ENCODE measurements at places on chromosomes 5 and 9.

- DNase-seq = peak; percentile 42
Measured at GRCh38 chr5:114449860-114450421, 88.1 kb downstream of the KCNN2 start.

DNA sequence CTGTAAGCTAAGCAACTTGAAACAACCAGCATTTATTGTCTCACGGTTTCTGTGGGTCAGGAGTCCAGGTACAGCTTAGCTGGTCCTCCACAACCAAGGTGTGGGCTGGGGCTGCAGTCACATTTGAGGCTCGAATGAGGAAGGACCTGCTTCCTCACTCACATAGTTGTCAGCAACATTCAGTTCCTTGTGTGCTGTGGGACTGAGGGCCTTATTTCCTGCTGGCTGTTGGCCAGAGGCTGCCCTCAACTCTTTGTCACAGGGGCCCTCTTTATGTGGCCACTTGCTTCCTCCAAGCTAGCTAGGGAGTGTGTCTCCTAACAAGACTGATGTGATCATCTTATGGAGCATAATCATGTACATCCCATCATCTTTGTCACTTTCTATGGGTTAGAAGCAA lies 29.2 kb upstream of the SEMA4D start:
- no peak for DNase-seq

GRCh38 chr5:12615141-12615820 lies 711.0 kb upstream of the CTNND2 start:
- DNase-seq = no peak

GRCh38 chr5:84113246-84114105 lies 271.2 kb downstream of the EDIL3 start:
- DNase-seq = no peak

- DNase-seq = no peak
Measured at GRCh38 chr9:124760719-124761118, 10.4 kb downstream of the NR6A1 start.

GRCh38 chr5:102481054-102481715 lies 17.6 kb downstream of the SLCO6A1 start:
- peak; percentile 71 for DNase-seq

- DNase-seq = no peak
Measured at GRCh38 chr9:126388964-126389708, 62.5 kb downstream of the MVB12B start.

DNA sequence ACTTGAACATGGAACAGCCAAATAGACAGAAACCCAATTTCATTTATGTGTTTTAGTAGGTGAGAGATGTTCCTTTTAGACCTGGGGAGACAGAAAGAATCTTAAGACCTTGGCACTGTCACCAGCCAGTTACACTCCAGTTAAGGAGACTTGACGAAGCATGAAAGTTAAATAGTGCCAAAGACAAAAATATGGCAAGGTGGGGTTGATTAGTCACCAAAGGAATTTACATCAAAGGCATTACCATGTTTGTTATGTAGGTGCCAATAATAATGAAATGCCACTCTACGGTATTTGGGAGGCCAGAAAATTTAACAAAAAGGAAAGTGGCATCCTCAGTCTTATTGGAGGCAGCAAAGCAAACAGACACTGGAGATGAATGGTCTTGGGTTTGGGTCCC lies 9.2 kb upstream of the IL12B start:
- DNase-seq = no peak

GRCh38 chr9:93507768-93508167 lies 54.4 kb upstream of the FAM120AOS start:
- no peak for DNase-seq

GRCh38 chr5:159971038-159971437 lies 37.9 kb upstream of the TTC1 start:
- peak; percentile 81 for DNase-seq

DNA sequence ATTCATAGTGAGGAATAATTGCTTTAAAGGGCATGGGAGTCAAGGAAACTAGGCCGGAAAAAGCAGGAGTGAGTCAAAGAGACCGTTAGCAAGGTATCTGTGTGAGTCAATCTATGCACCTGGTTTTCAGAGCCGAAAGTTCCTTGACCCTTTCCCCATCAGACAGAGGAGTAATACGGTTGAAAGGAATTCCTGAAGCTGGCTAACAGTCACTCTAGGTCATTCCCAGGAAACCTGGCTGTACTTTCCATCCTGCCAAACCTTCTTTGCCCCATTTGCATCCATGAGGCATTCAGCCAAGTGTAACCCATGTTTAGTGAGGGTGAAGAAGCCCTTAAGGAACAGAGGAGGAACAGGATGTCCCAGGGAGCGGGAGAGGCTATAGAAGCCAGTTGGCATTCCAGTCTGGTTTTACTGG lies 16.2 kb downstream of the RBM18 start:
- no peak for DNase-seq

DNA sequence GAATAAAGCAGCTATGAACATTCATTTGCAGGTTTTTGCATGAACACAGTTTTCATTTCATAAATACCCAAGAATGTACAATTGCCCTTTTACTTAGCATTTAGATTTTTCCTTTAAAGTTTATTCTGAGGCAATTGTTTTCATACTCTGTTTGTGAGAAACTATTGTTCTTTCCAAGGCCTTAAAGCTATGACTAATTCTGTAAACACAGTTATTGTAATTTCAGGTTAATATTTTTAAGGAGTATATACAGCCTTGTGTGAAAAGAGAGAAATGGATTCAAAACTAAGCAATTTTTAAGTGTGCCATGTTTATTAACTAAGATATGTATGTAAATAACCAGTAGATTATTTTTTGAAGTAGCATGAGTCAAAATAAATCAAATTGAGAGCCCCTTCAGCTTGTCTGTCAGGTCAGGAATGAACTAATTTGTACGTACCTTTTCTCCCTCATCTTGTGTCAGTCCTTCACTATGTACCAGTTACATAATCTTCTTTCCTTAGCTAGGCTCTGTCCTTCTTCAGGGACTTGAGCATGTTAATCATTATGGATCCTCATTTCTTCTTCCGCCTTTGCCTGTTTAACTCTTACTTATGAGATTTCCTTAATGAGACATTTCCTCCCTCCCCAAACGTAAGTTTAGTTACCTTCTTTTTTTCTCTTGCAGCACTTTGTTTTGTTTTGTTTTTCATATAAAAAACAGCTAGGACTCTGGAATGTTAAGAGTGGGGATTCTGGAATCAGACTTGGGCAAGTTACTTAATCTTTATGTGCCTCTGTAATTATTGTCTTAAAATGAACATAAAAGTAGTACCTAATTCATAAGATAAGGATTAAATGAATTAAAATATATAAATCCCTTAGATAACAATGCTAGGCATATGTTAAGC lies 63.6 kb downstream of the NIPBL start:
- DNase-seq = no peak

DNA sequence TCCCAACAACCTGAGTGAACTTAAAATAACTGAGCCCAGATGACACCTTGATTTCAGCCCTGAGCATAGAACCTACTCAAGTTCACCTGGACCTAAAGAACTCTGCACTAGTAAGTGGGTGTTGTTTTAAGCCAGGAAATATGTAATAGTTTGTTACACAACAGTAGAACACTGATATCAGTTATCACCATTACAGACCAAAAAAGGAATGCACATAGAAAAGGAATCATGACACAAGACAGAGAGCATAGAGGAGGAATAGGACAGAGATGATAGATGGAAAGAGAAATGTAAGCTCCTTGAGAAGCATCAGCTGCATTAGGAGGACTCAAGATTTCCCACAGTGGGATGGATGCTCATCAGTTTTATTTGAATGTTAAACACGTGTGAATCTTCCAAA lies 1096.9 kb upstream of the SEMA6A start:
- DNase-seq = no peak

GRCh38 chr9:77983320-77983662 lies 48.3 kb downstream of the GNAQ start:
- no peak for DNase-seq

DNA sequence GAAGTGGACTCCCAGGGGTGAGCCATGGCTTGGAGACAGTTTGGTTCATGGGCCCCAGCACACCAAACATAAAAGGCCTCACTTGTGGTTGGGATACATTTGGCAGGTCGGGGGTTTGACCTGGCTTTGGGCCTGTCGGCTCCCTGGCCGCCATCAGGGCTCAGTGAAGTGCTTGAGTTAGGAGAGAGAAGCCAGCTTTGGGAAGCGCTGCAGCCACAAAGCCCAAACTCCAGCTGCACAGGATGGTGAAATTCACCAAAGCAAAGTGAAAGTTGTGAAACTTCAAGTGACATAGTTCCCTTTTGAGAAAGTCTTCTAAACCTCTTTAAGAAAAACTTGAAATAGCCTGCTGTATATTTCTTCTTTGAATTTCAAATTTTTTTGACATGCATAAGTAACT lies 27.5 kb downstream of the SLC46A2 start:
- DNase-seq = peak; percentile 11

DNA sequence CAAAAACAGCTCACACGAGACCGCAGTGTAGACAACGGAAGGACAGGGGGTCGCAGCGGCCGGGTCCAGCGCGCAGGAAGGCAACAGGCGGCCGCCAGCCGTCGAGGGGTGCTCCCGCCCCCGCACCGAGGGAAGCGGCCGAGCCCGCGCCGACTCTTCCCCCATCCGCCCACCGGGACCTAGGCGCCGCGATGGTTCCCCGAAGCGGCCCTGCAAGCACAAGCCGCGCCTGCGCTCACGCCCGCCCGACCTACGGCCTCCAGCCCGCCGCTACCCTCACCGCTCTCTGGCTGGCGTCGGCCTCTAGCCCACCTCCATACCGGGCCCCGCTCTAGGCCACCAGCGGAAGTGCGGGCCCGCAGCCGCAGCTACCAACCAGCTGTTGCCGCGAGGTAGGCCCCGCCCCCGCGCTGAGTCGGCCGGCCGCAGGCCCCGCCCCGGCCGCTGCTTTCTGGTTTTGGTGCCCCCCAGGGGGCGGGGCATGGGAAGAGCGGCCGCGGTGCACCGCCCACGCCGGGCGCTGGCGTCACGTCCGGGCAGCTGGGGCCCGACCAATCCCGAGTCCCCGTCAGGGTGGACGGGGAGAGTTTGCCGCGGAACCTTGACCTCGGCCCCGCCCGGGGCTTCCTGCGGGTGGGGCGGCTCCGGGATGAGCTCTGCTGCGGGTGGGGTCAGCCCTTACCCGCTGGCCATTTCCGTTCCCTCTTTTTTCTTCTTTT lies at the start of gene SETX:
Gene SETX (minus strand): TSS at position 350 of the 719 bp plus-strand sequence. CDS start 5,558 bp downstream, outside the sequence.
- peak; percentile 95 for DNase-seq

DNA sequence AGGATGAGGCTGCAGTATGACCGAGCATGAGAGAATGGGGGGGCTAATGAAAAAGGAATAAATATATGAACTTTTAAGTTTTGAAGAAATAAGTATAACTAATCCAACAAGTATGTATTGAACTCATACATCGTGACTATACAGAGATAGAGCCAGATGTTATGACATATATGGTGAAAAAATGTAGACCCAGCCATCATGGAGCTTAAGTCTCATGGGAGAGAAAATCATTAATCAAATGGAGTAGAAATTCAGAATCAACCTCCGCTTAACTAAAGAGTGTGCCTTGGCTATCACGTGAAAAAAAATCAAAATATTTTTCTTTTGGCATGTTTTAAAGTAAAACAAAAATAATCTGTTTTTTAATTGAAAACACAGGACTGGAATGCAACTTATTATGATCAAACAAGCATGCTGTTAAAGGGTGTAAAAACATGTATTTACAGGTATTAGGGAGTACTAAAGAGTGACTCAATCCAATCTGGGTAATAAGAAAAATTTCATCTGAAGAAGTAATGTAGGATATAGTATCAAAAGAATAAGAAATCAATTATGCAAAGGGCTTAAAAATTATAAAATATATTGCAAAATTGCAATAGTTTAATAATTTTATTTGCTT lies 868.5 kb upstream of the NUDT12 start:
- DNase-seq = no peak

GRCh38 chr5:80632700-80633099 lies 21.8 kb upstream of the MSH3 start:
- DNase-seq = no peak

DNA sequence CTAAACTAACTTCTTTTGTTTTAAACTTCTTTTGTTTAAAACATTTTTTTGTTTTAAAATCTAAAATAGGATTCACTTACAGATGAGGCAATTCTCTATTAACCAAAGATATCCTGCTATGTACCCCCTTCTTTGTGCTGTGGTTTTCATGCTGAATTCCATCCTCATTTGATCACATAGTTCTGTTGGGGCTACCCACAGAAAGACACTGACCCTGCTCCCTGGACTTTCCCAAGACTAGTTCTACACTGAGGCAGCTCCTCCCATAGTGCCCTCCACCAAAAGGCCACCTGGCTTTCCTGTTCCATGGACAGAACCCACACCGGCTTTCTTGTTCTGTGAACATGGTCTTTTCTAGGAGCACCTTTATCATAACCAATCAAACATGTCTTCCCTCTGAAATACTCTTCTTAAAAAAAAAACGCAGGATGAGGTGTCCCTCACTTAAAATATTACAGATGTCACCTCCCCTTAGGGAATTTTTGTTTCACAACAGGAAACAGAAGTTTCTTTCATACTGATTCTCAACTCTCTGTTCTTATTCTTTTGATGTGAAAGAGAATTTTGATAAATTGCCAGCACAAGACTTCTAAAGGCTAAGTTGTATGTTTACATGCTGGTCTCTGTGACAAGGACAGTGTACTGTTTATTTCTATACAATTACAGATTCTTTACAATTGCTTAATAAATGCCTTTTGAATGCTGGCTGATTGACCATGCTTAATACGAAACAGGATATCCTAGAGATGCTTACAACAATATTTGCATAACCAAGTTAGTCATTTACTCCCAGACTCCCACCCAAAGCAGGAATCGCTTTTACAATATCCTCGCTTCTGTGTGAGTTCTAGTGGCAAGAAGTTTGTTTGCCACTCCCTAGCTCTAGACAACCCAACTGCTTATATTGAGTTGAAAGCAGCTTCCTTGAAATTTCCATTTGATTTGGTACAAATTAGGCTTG lies 300.4 kb downstream of the DTWD2 start:
- peak; percentile 35 for DNase-seq

DNA sequence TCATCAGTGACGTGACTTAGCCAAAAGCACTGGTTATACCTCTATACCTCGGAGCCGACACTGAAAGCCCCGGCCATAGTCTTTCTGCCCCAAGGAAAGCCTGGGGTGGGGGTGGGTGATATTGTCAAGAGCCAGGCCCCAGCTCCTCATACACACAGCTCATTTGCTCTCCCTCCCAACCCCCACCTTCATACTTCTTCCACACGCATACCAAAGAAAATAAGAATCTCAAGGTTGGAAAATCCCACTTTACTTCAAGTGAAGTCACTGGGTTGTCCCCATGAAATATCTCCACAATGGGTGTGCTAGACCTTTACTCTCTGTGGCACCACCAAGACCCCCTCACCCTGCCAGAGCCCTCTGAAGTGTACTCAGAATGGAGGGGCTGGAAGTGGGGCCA lies 27.1 kb upstream of the MGAT1 start:
- DNase-seq = no peak

- DNase-seq = no peak
Measured at GRCh38 chr9:19252174-19252884, 21.8 kb downstream of the DENND4C start.

GRCh38 chr9:121073038-121073437 lies 1.7 kb upstream of the CNTRL start:
- DNase-seq = peak; percentile 32

GRCh38 chr5:139422307-139422893 lies 16.9 kb downstream of the DNAJC18 start:
- peak; percentile 72 for DNase-seq

- DNase-seq = no peak
Measured at GRCh38 chr9:75235632-75236031, 147.3 kb downstream of the OSTF1 start.
